ENCODE measurements at places on chromosomes 1 and 21.

GRCh38 chr1:65434760-65435159 lies 14.3 kb downstream of the LEPR start:
- no peak for DNase-seq

GRCh38 chr1:112636056-112636455 lies 16.4 kb downstream of the CAPZA1 start:
- no peak for DNase-seq

- no peak for DNase-seq
Measured at GRCh38 chr21:41562101-41563000, 54.4 kb upstream of the TMPRSS2 start.

DNA sequence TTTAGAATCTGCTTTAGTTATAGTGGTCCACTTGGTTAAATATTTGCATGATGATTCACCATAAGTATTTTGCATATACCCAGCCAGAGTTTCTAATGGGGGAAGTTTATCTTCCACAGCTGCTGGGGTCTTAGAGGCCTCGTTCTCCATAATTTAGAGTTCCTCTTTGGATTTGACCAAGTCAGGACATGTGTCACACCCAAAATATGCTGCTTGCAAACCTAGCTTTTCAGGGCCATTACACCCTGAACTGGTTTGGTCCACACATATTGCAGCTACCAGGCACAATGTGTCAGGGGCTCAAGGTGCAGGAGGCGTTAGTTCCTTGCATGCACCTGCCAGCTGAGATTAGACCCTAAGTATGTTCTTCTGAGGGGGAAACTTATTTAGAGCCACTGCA lies 17.1 kb upstream of the FMO4 start:
- DNase-seq: no peak

GRCh38 chr1:172391976-172392375 lies 28.5 kb upstream of the C1orf105 start:
- no peak for DNase-seq

GRCh38 chr1:97364086-97364485 lies 556.7 kb downstream of the DPYD start:
- DNase-seq: no peak

DNA sequence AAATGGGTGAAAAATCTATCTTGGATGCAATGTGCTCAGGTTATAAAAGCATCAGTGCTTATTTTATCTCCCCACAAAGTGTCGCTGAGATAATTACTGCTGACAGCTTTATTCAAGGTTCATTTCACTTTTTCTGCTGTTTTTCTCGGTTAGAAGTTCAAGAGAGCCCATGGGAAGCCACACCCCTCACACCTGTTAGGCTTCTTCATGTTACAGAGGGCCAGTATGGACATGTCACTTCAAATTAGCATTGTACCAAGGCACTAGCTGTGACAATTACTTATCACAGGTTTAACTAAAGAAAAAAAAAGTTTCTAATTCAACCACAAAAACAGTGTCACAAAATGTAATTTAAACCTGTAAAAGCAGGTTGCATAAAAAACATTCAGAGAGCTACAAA lies 187.3 kb upstream of the DMRTA2 start:
- DNase-seq: no peak

DNA sequence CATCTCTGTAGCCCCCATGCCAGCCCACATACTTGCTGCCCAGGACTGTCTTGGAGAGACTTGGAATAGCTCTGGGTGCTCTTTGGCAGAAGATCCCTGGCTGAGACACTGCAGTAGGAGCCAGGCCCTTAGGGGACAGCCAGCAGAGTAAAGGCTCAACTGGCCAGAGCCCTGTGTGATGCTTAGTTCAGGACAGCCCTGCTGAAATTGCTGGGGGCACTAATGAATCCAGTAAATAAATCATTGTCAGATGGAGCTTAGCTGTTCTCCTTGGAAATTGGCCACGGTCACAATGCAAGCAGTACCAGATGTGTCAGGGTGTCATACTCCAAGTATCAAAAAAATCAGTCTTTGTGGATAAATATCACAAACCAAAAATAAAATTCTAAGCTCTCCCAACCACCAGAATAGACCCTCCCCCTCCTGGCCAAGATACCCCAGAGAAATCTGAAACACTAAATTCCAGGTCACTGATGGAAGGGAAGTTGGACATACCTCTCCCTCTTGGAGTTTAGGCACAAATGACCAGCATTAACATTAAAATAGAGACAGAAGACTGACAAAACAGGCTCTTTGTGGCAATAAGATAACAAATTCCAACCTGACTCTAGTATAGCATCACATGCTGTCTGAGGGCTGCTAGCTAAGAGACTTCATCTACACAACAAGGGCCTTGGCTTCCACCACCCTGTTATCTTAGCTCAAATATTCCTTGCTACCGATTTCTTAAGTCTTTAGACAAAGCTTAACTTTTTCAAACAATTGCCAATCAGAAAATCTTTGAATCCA lies 83.2 kb upstream of the DNAH14 start:
- DNase-seq: no peak

GRCh38 chr1:9105336-9105867 lies 23.5 kb downstream of the GPR157 start:
- DNase-seq: no peak

DNA sequence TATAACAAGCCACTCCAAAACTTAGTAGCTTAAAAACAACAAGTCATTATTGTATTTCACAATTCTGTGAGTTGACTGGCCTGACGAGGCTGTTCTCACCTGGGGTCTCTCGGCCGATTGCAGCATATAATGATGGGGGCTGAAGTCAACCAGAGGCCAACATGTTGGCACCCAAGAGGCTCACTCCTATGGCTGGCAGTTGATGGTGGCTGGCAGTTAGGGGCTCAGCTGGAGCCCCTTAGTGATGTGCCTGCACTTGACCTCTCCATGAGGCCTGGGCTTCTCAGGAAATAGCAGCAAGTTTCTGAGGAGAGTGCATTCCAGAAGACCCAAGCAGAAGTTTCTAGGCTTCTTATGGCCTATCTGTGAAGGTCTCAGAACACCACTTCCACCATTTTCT lies 459.4 kb downstream of the NPHP4 start:
- no peak for DNase-seq

- no peak for DNase-seq
Measured at GRCh38 chr1:93129507-93130099, 50.5 kb downstream of the MTF2 start.

DNA sequence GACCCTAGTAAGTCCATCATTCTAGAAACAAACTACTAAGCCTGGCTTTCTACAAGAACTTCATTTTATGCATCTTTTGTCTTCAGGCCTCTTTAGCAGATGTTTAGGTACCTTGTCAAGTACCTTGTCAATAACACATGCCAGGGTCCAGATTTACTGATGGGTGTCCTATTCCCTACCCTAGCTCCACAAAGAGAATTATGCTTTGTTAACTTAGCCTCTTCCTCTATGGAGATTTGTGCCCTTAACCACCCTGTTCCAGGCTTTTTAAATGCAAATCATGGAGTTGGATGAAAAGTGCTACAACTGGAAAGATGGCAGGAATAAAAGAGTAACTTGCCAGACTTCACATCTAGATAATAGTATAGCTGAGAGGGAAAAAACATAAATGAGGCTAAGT lies 42.7 kb downstream of the SPATA46 start:
- no peak for DNase-seq

DNA sequence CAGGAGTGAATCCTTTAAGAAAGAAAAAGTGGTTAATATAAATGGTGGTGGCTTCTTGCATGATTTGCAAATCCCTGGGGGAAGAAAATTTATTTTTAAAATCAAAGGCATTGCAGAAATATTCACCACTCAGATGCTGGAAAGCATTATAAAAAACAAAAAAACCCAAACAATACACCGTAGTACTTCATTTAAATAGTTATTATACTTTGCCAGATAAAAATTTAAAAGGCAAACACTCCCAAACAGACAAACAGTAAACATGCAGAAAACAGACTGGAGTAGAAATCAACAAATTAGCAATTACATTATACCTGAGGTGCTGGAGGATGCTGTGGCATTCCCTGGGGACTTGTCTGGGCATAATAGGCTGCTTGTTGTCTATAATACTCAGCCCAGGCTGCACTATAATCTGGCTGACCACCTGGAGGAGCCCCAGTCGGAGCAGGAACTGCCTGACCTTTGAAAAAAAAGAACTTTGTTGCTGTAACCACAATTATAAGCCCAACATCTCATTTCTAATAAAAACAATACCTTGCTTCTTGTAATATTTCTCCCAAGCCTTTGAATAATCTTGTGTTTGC lies 29.9 kb downstream of the FUBP1 start:
- DNase-seq: no peak

DNA sequence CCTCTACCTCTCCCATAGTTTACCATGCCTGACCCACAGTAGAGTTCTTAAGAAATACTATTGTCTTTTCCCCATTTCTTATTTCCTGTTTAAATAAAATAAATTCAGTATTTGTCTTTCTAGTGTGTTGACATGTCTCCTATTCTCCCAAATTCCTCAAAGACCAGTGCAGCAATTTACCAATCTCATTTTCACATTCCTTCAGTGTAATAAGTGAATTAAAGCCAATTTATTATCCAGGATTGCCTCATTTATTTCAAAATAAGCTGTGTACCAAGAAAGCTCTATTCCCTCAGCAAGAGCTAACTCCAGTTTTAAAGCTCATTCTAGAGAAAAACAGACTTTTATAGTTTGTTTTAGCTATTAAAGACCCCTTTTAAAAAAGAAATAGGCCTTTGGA lies 49.9 kb downstream of the DISC1 start:
- no peak for DNase-seq

- DNase-seq: no peak
Measured at GRCh38 chr1:85582687-85583591, 2.4 kb downstream of the CCN1 start.

DNA sequence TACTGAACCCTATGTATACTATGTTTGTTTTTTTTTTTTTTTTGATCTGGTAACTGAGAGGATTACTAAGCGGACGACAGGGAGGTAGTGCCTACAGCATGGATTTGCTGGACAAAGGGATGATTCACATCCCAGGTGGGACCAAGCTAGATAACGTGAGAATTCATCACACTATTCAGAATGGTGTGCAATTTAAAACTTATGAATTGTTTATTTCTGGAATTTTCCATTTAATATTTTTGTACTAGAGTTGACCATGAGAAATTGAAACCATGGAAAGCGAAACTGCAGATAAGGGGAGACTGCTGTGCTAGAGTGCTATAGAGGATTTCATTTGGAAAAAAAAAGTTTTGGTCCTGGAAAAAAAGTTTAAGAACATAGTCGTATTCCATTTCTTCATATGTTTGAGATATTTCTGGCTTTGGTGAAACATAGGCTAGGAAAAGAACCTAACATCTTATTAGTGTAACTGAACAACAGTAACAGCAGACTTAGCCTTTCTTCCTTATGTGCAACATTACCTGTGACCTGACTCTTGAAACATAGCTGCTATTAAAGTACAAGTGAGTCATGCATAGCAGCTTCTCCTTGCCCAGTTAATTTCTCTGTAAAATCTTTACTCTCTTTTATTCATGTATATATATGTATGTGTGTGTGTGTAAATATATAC lies 202.5 kb downstream of the FGGY start:
- DNase-seq: no peak

DNA sequence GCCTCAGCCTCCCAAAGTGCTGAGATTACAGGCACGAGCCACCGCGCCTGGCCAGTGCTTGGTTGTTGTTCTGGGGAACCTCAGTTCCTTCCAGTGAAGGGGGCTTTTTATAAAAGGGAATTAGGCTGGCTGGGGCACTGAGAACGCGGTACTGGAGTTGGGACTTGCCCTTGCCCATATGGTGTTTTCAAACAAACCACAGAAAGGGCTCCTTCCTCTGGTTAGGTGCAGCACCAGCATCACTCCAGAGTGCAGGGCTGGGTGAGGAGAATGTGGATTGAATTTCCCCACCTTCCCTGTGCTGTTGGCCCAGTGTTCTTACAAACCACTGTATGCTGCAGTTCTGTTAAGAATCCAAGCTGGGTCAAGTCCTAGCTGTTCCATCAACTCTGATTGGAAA lies 5.3 kb downstream of the MAN1C1 start:
- no peak for DNase-seq

DNA sequence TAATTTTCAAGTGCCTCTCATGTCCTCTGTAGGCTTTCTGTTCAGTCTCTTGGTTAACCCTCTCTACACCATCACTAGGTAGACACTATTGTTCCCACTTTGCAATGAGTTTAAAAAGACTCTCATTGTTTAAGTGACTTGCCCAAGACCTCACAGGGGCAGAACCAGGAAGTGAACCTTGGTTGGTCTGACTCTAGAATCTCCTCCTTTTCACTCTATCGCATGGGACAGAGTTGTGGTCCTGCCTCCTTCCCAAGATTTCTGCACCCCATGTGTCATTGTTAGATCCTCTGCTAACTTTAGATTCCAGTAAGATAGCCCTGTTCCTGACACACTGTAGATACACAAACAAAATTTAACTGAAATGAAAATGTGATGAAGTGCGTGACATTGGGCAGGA lies 481.7 kb upstream of the USP24 start:
- DNase-seq: no peak

DNA sequence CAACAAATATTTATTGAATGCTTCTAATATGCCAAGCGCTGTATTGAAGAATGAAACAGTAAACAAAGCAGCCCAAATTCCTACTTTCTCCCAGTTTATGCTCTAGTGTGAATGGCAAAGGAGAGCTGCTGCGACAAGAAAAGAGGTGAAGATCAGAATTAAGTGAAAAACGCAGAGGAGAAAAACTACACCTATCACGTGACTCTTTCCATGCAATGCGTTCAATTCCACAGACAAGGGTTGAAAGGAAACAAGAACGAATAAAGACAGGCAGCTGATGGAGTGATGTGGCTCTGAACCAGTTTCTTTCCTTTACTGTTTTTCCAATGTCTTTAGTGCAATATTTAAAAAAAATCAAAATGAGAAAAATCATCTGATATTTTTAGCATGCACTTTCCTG lies 23.6 kb downstream of the MT1HL1 start:
- DNase-seq: no peak

- DNase-seq: no peak
Measured at GRCh38 chr21:21182401-21183010, 184.3 kb downstream of the NCAM2 start.

DNA sequence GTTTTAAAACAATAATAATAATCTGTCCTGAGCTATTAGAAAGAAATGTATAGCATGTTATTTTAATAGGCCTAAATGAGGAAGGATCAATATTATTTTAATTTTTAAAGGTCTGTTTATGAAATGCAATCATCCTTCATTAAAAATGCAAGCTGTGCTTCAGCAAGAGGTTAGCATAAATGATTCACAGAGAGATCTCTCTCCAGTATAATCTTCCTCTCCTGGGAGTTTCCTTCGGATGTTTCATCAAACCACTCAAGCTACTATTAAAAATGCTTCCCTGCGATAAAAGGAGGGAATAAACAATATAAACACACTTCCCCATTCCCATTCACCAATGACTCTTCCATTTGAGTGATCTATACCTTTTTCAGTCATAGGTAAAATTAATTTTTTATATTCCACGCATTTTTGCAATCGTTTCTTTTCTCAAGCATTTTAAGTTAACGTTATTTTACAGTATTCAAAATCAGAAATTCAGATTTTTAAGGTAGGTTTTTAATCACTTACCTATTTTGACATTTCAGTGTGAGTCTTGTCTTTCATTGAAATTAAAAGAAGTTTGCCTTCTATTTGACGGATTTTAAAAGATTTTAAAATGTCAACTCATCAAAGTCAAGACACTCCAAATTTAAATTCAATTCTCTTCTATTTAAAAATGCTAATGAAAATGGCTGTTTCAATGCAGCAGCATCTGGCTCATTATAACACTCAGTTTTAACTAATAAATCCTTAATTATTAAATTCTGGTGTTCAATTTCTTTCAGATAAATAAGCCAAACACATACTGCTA lies 64.3 kb downstream of the RERE start:
- no peak for DNase-seq
